ENCODE measurements at places on chromosomes 1 and 21. TPM values are rescaled to one million over a fixed set of nuclear protein-coding genes. Genes with fewer than 3 reads are reported as not detected.

GJA9 gene
- total RNA-seq = not detected

PTPN14 gene
- total RNA-seq = 93.0 TPM

ZMYND12 gene
- total RNA-seq = not detected

MYOG gene
- not detected for total RNA-seq

GPR3 gene
- total RNA-seq = 2.4 TPM

RC3H1 gene
- total RNA-seq = 30.0 TPM

FCAMR gene
- total RNA-seq = not detected

BARHL2 gene
- not detected for total RNA-seq

SZRD1 gene
- 164 TPM for total RNA-seq

SLAMF1 gene
- total RNA-seq = not detected

FAM3B gene
- not detected for total RNA-seq

SH2D1B gene
- not detected for total RNA-seq

IL12RB2 gene
- 0.48 TPM for total RNA-seq

ATP1A2 gene
- not detected for total RNA-seq

ANKRD34A gene
- total RNA-seq = 0.60 TPM

CACHD1 gene
- total RNA-seq = 8.7 TPM

TRAF5 gene
- total RNA-seq = 17.0 TPM

NKAIN1 gene
- 0.40 TPM for total RNA-seq

TFF2 gene
- not detected for total RNA-seq

SLC66A1 gene
- 17.6 TPM for total RNA-seq

AMY1B gene
- not detected for total RNA-seq

IQGAP3 gene
- total RNA-seq = 48.6 TPM

C1orf210 gene
- not detected for total RNA-seq

PKN2 gene
- total RNA-seq = 47.3 TPM

WDR64 gene
- total RNA-seq = not detected

MYOM3 gene
- total RNA-seq = 0.18 TPM

ZNF683 gene
- not detected for total RNA-seq

NGF gene
- not detected for total RNA-seq

S100A8 gene
- not detected for total RNA-seq

CD1E gene
- total RNA-seq = not detected

IL23R gene
- not detected for total RNA-seq

RHCE gene
- total RNA-seq = not detected

LORICRIN gene
- total RNA-seq = not detected

FAM167B gene
- 2.0 TPM for total RNA-seq

TDRKH gene
- total RNA-seq = 9.6 TPM

CELA2A gene
- total RNA-seq = not detected

ZNF648 gene
- total RNA-seq = not detected

GIPC2 gene
- total RNA-seq = 9.6 TPM

LCE6A gene
- total RNA-seq = not detected
